ENCODE measurements at places on chromosomes 7 and 10.
A peak's percentile ranks its signal among the peaks of the same experiment; 100 is the strongest.

GRCh38 chr7:82230811-82231581 is 212.6 kb downstream of the CACNA2D1 start:
- DNase-seq: no peak

GRCh38 chr10:118812393-118812740 is 57.6 kb upstream of the CACUL1 start:
- DNase-seq: no peak

DNA sequence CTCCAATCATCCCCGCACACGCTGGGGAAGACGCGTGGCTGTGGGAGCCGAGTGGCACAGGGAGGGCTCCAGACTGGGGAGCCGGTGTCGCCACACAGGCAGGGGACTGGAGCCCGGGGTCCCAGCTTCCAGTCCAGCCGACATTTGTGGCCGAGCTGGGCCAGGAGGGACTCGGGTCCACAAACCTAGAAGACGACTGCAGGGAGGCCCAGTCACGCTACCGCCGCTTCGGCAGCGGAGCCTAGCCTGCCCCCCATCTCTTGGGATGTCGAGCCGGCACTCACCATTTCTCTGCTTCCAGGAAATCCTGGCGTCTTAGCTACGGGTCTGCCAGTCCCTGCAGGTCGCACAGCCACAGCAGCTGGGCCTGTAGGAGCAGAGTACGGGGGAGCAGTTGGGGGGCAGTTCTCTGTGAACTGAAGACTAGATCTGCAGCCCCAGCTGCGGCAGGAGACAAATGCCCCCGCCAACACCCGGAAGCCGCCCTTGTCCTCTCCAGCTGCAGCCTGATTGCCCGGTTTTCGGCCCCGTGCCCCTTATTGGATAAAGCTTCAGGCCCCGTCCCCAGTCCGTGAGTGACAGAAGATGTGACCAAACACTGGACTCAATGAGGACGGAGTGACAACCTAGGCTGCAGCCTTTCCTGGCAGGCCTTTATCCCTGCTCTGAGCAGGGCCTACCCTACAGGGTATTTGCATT is 270.7 kb downstream of the ZNF33B start:
- peak; percentile 6 for DNase-seq

- DNase-seq: peak; percentile 75
Observed at GRCh38 chr10:24518981-24519597, 204.6 kb downstream of the ARHGAP21 start.

- DNase-seq: no peak
Observed at GRCh38 chr10:78414380-78414779, 380.7 kb downstream of the RPS24 start.

- DNase-seq: no peak
Observed at GRCh38 chr10:49600781-49601400, 9.2 kb upstream of the SLC18A3 start.

DNA sequence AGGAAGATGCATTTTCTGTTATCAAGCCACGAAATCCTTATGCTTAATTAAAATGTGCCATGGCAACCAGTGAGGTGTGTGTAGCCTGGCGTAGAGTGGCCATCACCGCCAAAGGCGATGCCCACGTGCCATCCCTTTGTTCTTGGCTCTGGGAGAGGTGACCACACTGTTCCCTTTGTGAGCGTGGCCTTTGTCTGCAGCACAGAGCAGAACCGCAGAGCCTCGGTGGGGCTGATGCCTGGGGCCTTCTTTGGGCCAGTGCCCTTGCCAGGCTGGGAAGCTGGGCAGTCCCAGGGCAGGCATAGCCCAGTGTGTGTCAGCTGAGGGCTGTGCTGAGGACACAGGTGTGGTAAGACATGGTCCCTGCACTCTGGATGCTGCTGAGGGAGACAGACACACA is 48.3 kb downstream of the BUB3 start:
- DNase-seq: no peak

DNA sequence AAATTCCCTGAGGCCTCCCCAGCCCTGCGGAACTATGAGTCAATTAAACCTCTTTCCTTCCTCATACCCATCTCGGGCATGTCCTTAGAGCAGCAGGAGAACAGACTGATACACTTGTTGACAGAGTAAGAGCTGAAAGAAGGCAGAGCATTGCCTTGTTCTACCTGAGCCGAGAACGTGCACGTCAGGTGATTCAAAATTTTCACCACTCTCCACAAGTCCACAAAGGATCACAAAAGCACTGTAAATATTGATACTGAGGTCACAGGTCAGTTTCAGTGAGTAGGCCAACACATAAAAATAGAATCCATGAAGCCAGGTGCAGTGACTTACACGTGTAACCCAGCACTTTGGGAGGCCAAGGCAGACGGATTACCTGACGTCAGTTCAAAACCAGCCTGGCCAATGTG is 27.8 kb downstream of the DCLRE1C start:
- peak; percentile 3 for DNase-seq

GRCh38 chr7:10789170-10789569 is 184.5 kb upstream of the PHF14 start:
- DNase-seq: no peak

DNA sequence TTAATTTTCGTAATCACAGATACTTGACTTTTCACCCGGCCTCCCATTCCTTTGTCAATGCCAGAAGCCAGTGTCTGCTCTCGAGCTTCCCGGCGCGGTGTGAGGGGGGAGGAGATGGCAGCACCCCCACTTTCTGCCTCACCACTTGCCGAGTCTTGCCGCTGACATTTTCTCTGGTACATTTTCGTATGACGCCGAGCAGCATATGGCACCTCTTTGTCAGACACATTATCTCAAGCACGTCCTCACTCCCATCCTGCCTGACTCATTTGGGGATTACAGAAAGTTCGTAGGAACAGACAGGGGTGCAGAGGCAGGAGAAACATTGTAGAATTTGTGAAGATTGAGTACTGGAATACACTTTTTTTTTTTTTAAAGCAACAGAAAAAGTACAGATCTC is 60.8 kb upstream of the SORCS3 start:
- no peak for DNase-seq

- DNase-seq: no peak
Observed at GRCh38 chr10:31358688-31359330, 39.8 kb downstream of the ZEB1 start.

GRCh38 chr10:12608761-12609160 is 259.4 kb downstream of the CAMK1D start:
- DNase-seq: peak; percentile 39

- no peak for DNase-seq
Observed at GRCh38 chr10:123150271-123150985, 2.5 kb downstream of the HMX2 start.

- DNase-seq: no peak
Observed at GRCh38 chr7:73517241-73517995, 4.7 kb downstream of the BAZ1B start.

- DNase-seq: no peak
Observed at GRCh38 chr10:76404531-76404930, 973.1 kb downstream of the LRMDA start.

GRCh38 chr10:51342381-51342780 is 268.1 kb downstream of the PRKG1 start:
- DNase-seq: no peak

DNA sequence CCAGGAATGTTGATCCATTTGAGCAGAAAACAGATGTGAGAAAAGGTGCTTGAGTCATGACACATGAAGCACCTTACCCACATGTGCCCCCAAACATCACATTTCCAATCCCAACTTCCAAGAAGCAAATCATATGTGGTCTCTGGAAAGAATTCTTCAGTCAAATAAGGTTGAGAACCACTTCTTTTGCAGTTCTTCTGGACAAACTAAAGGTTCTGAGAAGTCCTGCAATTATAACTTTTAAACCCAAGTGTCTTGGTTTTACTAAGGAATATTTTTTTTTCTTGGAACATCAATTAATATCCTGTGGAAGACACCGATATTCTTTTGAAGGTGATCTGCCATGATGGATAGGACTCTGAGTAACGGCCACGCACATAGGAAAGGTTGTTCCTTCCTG is 151.3 kb downstream of the MYOF start:
- DNase-seq: no peak

DNA sequence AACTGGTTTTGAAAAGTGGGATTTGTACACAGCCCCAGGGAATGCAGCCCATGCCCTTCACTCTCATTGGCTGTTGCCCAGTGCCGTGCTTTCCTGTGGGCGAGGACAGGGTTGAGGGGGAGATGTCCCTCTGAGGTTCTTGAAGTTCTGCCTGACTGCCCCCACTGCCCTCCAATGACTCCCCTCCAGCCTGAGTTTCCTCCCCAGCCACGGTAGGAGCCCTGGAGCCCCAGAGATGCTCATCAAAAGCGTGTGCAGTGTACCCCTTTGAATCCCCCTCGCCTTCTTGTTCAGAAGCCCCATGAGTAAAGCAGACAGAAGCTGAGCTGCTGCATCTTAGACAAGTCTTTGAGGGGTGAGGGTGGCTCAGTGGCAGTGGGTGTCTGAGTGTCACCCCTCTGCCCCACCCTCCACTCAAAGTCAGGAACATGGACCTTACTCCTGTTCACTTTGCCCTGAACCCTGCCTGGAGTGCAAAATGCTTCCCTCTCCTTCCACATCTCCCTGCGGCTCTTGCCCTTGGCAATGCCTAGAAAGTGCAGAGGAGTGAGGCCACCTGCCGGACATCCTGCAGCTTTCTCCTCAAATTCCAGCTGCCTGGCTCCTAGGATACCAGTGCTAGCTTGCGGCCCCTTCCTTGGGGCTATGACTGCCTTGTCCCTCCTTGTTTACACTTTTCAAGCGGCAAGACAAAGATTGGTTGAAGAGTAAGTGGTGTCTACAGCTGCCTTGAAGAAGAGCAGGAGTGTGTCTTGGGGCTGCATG is 19.9 kb downstream of the FAM241B start:
- no peak for DNase-seq

GRCh38 chr10:116602648-116603400 is 12.1 kb downstream of the PNLIPRP1 start:
- no peak for DNase-seq

GRCh38 chr10:6239213-6239991 is 36.7 kb downstream of the PFKFB3 start:
- peak; percentile 98 for DNase-seq

GRCh38 chr7:138893258-138893657 is 87.9 kb downstream of the KIAA1549 start:
- no peak for DNase-seq

- peak; percentile 35 for DNase-seq
Observed at GRCh38 chr10:17432723-17433122, 21.7 kb downstream of the ST8SIA6 start.

- DNase-seq: no peak
Observed at GRCh38 chr7:50166997-50167965, 74.2 kb upstream of the ZPBP start.

GRCh38 chr10:91042069-91042468 is 121.2 kb upstream of the ANKRD1 start:
- no peak for DNase-seq

DNA sequence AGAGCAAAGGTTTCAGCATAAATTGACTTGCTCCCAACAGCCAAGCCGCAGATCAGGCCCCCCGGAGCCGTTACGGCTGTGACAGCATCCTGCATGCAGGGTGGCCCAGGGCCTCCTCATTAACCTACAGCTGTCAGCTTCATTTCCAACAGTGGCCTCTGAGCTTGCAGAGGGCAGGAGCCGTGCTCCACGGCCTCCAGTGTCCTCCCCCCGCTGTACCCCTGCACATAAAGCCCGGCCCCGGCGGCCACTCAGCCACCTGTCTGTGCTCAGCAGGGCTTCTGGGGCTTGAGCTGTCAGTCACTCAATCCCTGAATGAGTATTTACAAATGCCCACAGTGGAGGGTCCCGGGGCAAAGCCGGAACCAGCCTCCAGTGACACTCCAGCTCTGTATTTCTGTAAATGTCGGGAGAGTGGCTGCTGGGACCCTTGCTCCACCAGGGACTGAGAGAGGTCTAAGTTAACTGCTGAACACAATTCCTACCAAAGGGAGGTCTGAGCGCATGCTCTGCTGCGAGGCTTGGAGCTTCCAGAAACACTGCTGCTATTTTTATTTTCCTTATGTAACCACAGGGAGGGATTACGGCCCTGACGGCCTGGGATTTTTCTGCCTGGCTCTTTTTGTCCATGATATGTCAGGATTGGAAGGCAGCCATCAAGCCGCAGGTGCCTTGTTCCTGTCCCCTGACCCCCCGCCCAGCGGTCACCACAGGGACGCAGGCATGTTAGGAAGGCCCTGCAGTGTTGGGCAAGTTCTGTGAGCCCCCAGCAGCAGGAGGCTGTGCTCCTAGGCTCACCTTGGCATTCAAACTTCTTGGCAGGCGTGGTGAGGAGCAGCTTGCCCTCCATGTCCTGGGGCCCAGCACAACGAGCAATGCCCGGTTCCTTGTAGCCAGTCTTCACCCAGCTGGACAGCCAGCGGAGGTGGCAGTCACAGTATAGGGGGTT is 165.0 kb downstream of the SLIT1 start:
- DNase-seq: no peak

GRCh38 chr7:2799253-2799652 is 44.9 kb downstream of the GNA12 start:
- no peak for DNase-seq

DNA sequence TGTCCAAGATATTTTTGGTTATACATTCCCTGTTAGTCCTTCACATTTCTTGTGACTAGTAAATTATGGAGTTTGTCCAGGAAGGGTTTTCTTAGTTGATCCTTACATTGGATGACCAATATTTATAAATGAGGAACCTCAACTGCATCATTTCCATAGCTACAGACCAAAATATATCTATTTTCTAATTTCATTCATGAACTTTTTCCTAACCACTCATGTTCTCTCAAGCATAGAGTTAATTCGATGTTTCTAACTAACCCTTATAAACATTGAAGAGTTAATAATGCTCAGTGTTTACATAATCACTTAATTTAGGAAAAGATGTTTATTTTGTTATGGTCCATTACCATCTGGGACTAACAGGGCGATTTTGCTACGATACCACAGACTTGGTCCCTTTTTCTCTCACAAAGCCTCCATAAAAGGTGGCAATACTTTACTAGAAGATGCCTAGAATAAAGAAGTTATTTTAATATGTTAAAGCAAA is 591.0 kb downstream of the MAGI2 start:
- no peak for DNase-seq

- DNase-seq: no peak
Observed at GRCh38 chr7:40623863-40624262, 489.1 kb downstream of the SUGCT start.

DNA sequence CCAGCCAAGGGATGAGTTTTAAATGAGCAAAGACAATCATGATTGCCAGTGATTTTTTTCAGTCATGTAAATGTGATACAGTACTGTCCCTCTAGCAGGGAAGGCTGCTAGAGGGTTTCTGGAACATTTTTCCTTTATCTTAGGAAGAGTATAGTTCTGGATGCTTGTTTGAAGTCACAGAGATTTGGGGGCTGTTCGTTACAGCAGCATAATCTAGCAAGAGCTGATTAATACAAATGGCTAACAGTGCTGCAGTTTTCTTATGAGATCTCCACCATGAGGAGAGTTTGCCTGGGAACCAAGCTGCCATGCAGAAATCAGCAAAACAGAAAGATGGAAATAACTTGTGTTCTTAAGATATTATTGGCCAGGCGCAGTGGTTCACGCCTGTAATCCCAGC is 7.9 kb upstream of the PPA1 start:
- no peak for DNase-seq

- DNase-seq: no peak
Observed at GRCh38 chr10:89555688-89556445, 20.5 kb upstream of the SLC16A12 start.
